ENCODE measurements at places on chromosomes 3 and 15. TPM values are rescaled to one million over a fixed set of nuclear protein-coding genes. Genes with fewer than 3 reads are reported as not detected.

Gene FBN1
- not detected for polyA plus RNA-seq

Gene BMF
- polyA plus RNA-seq = 1.00 TPM

Gene DAPK2
- polyA plus RNA-seq = not detected

DNA sequence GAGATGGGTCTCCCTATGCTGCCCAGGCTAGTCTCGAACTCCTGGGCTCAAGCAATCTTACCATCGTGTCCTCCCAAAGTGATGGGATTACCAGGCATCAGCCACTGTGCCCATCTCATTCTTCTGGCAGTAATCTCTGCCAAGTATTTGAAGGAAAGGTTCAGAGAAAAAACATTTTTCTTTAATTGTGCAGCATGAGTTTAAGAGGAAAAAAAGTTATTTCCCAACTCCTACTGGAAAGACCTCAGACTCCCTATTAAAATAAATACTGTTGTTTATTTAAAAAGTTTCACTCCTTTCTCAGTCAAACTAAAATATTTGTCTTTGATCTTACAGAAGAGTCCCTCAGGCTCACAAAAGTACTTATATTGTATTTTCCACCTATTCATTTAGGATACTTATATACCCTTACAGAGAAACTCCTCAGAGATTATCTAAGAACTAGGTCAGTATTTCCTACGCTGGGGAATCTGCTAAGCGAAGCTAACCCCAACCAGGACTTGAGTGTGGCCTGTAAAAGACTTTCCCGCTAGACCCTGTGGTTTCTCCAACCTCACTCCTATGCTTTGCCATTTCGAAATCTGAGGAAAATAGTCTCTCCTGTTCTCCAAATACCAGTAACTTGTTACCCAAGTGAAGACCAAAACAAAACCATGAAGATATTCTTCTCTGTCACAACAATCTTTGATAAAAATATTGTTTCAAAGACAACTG, 28.7 kb downstream of the WWTR1 start:
- no peak for DNase-seq

- no peak for DNase-seq
These were observed 14.2 kb downstream of the TERC start for GRCh38 chr3:169750665-169751064.

DNA sequence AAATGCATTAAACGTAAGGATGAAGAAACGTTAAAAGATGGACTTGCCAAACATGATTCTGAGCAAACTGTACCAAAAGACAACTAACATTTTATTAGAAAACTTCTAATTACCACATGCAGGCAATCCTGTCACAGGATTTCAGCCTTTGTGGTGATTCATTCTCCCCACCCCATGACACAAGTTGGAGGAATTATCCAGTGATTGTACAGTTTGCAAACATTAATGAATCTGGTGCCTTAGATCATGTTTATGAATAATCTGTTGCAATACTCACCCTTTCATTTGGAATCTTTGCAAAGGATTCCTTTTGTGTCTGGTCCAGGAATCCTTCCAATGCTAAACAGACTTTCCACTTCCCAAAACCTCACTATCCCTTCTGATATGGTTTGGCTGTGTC, 23.3 kb upstream of the ERC2 start:
- no peak for DNase-seq

GRCh38 chr3:128354788-128355542, 111.7 kb downstream of the DNAJB8 start:
- no peak for DNase-seq

DNA sequence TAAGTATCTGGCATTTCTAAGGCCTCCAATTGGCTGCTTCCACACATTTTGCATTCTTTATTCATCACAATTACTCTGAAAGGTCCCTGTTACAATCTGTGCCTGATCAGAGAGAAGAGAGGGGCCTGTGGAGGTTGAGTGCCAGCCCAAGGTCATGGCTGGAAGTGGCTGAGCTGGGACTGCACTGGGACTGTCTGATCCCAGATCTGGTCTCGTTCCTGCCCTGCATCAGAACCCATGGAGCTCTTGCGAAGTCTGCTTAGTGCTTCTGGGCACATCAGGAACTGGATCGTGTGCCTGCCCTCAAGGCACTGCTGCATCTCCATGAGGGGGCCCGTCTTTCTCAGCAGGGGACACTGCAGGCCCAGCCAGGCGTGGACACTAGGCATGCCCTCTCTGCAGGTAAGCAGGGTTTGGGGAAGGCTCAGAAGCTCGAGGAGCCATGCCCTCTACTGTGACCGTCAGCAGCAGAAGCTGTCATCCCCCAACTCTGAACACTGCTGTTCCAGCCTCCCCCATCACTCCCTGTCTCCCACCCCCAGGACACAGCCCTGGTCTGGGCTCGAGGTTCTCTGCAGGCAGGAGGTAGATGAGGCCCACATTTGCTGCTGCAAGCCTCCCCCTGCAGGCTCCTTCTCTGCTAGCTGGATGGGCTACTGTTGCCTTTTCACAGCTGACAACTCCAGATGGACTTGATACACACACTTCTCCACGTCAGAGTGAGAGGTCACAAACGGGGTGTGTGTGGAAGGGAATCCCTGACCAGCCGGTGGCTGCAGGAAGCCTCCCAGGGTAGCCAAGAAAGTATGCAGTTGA, 96.5 kb upstream of the PRR23E start:
- DNase-seq = no peak

DNA sequence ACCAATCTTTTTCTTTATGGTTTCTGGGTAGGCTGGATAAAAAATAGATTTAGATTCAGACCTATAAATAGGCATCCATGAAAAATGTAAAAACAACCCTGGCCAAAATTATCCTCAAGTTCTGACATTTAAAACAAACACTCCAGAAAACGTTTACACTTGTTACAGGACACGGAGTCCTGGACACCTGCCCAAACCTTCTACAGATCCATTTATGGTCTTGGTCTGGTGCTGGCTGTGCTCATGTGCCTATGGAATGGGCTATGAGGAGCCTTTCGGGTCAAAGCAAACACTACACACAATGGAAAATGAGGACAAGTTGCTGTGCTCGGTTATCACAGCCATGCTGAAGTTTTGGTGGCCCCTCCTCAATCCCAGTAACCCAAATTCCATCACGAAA, 108.1 kb downstream of the PDZRN3 start:
- no peak for DNase-seq

DNA sequence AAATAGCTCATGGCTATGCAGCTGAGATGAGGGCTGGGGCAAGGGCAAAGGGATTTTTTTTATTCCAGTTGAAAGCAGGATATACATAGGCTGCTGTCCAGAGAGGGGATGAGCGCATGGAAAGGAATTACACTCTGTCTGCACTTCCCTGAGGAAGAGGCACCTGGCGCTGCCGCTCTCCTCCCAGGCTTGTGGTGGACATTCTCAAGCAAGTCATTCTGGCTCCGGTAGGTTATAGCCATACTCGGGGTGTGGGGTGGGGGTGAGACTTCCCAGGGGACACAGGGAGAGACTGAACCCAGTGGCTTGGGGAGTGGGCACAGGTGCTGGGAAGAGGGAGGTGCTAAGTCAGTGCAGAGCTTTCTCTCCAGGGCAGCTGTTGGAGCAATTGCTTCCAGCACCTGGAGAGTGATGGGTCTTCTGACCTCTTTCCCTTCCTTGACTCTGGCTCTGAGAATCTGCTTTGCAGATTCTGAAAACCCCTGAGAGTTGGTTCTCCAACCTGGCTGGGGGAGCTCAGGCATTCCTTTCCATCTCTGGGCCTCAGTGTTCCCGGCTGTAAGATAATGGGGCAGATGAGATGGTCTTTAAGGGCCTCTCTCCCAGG, 24.3 kb downstream of the CYP8B1 start:
- DNase-seq = no peak

DNA sequence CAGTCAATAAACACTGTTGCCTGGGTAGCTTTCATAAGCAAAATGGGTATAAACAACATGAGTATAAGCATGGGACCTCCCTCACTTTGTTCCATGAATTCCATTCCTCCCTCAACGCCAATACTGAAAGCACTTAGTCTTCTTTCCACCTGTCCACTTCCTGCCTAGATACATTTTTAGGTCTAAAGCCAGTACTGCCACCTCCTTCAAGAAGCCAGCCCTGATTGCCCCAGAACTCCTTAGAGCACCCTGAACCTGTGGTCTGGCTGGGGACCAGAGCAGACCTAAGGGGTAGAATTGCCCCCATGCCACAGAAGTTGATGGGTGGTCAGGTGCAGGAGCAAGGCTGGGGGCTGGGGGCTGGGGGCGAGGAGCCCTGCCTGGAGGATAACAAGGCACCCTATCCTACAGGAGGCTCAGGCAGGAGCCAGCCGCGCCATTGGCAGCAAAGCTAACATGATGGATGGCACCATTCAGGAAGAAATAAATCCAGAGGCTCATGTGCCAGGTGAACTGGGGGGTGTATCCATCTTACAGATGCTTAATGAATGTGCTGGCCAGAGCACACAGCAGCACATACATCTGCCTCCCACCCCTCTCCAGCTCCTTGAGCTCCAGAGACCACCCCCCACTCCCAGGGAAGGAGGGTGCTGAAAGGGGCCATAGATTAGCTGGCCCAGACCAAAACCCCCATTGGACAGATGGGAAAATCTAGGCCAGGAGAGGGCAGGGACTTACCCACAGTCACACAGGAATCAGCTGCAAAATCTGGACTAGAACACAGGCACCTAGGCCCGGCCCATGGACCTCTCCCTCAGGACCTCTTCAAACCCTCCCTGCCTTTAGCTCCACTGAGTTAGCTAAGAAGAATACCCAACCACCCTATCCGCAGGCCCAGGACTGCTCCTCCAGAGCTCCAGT, 113.8 kb upstream of the LINGO1 start:
- no peak for DNase-seq

DNA sequence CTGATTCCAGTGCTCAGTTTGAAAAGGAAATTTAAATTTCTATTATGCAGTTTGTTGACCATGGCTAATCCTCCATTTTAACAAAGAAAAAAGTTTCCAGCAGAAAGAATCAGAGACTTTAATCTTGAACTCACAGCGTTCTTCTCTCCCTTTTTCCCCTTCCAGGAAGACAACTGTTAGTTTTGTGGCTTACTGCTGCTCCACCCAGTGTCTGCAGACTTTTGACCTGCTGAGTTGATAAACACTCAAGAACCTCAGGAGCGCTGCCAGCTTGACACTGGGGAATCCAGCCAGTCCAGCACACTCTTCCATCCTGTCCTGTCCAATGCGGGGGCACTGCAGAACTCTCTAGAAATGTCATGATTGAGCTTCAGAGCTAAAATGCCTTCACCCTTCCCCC, 134.6 kb downstream of the LRRC28 start:
- no peak for DNase-seq

DNA sequence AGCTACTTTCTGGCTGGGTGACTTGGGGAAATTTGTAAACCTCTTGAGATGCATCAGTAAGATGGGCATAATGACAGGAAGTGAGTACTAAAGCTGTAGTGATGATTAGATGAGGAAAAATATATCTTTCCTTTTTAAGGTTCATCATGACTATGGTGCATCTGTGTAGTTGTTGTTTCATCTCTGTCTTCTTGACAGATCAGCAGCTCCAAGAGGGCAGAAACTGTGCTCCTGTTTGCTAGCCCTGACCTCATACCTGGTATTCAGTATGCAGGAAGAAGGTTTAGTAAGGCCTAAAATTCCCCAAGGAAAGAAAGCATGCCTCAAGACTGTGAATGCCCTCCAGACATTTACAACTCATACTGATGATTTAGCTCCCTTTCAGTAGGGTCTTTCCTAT, 82.5 kb upstream of the PSMD6 start:
- DNase-seq = no peak

- DNase-seq = no peak
These were observed 3.1 kb upstream of the NR1I2 start for GRCh38 chr3:119778811-119779210.

GRCh38 chr3:31710123-31710803, 177.5 kb downstream of the STT3B start:
- no peak for DNase-seq

DNA sequence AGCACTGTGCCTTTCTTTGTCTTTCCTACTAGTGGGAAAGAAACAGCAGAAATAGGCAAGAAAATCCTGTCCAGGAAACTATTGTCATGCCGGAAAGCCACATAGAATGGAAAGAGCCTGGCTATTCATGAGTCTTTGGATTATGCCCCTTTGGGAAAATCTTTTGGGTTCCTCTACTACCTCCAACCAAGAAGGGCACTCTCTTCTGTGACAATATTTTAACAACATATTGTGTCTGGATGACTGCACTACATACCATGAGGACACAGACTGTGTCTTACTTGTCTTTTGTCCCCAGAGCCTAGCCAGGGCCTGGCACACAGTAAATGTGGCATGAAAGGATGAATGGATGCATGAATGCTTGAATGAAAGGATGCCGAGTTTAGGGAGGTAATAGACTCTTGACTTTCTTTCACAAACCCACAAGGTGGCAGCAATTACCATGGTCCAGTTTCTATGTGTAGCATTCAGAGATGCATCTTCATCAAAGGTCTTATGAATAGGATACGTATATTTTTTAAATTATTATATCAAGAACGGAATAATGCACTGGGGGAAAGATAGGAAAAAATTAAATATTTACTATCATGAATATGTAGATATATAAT, 30.3 kb downstream of the ARL14 start:
- peak; percentile 5 for DNase-seq

- peak; percentile 56 for DNase-seq
These were observed 79.4 kb upstream of the ATP11B start for GRCh38 chr3:182713743-182714517.
